Renal pelvis (tissue), 12 donors: ENCODE measurements at places on chromosomes 11 and 22. TPM values are rescaled to one million over a fixed set of nuclear protein-coding genes. Genes with fewer than 3 reads are reported as not detected.

DNA sequence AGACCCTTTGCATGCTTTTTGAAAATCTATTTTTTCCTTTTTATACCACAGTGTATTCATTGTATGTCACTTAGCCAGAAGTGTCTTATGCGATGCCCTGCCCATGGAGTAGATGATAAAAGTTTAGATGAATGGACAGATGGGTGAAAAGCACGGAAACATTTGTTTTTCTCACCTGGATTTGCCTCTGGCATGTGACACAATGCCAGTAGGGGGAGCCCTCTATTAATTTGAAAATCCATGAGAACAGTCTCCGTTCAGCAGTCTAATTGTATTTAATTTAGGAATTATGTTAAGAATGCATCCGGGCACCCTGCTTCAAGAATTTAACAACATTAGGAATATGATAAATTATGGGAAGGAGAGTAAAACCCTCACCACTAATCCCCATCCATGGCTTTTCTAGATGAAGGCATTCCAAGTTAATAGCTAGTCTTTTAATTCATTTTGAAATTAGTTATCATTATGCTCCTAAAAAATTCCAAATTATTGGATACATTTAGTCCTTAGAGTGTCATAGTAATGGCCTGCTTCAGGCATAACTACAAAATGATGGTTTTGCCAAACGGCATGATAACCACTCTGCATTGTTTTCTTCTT lies 55.3 kb upstream of the ALKBH3 start:
- peak; percentile 14 for DNase-seq

- DNase-seq = no peak
These were observed 117.9 kb upstream of the GRIA4 start for GRCh38 chr11:105492010-105492409.

GRCh38 chr11:107590460-107591377 lies at the start of gene ELMOD1:
TSS of gene ELMOD1 (plus strand) at chr11:107591147. CDS start at chr11:107618190, 27,043 bp downstream.
- peak; percentile 40 for DNase-seq

DNA sequence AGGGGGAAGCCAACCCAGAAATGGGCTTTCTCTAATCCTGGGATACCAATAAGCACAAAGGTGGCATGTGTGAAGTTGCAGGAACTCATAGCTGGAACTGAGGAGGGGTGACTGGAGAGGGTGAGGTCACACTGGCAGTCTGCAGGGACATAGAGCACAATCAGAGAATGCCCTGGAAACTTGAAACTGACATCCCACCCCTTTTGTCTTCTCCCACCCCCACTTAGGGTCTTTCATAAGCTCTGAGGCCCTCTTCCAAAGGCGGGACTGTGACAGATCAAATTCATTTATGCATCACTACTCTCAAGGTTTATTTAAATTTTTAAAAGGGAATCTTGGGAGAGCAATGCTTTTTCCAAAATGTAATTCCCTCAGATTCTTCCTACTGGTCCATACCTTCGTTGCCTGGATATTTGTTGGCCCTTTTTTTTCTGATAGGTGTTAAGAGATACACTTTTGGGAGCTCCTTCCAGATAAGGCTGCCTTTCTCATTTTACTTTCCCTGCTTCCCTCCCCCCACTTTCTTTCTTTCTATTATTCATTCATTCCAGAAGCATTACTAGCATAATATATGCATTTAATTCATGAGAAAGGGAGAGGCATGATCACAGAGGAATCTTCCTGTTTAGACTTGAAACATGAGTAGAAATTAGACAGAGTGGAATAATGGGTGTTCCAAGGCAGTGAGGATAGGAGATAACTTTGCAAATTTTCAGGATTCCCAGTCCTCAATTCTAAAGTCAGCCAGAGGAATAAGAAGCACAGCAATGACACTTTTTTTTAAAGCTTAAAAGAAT lies 14.8 kb downstream of the OR51E2 start:
- no peak for DNase-seq

GRCh38 chr11:115284773-115285172 lies 219.4 kb downstream of the CADM1 start:
- no peak for DNase-seq

- no peak for DNase-seq
These were observed 19.2 kb upstream of the TMPRSS6 start for GRCh38 chr22:37128555-37129281.

GRCh38 chr22:36816636-36817524 lies at the start of gene PVALB:
TSS of gene PVALB (minus strand) at chr22:36817035. CDS start at chr22:36817005, 30 bp downstream.
- DNase-seq = peak; percentile 57

- peak; percentile 29 for DNase-seq
These were observed 420.5 kb upstream of the NARS2 start for GRCh38 chr11:78995171-78995570.

- no peak for DNase-seq
These were observed 55.2 kb downstream of the FLRT1 start for GRCh38 chr11:64090806-64091516.

DNA sequence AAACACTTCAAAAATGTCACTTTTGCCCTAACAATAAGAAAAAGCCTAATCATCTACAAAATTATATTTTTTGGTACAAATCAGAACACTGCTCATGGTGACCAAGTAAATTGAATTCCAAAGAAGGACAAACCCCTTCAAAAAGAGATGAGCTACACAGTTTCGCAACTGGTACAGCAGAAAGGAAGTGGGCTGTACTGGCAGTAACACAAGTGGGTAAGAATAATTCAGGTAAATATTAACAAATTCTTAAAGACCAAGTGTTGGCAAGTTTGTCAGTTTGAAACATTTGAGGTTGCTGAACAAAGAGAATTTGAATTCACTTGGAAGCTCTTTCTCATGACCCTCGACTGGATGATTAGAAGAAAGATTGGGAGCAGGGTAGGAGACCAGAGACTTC lies 35.5 kb downstream of the MSANTD4 start:
- no peak for DNase-seq

- no peak for DNase-seq
These were observed 1.9 kb upstream of the GCAT start for GRCh38 chr22:37805810-37806277.

DNA sequence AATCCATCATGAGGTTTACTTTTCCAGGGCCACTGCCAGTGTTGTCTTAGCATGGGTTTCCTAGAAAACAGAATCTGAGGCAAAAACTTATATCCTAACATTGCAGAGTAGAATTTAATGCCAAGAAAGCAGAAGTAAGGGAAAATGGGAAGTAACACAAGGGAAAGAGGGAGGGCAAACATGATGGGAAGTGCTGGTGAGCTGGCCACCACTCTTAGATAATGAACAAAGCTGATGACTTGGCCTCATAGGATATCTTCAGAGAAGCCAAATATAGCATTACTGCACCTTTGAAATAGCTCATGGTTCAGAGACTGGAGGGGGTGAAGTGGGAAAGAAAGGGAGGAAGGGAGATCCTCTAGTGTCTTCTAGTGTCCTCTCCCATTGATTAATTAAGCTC lies 24.8 kb upstream of the CALCB start:
- no peak for DNase-seq

GRCh38 chr11:35111161-35112055 lies 27.6 kb upstream of the CD44 start:
- DNase-seq = no peak

DNA sequence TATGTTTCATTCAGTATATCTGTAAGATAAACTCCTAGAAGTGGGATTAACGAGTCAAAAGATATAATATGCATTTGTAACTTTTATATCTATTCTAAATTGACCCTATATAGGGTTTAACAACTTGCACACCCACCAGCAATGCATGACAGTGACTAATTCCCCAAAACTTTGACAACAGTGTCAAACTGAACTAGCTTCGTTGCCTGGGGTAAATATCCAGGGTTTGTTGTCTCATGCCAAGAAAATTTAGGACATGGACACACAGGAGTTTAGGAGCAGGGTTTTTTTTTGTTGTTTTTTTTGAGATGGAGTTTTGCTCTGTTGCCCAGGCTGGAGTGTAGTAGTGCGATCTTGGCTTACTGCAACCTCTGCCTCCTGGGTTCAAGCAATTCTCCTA lies 5.1 kb downstream of the SNU13 start:
- no peak for DNase-seq

DNA sequence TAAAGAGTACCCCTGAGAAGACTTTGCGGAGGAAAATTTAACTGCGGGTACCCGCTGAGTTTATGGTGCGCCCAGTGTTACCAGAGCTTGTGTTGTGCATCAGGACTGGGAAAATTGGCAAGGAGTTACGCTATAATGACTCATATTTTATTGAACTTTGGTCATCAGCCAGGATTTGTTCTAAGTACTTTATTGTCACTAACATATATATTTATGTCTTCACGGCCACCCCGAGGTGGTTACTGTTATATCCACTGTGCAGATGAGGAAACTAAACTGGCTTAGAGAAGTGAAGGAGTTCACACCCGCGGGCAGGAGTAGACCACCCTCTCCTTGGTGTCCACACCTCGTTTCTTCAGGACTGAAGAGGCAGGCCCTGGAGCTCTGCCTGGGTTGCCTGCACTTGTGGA lies 667 bp downstream of the ACCS start:
- DNase-seq = no peak

- DNase-seq = no peak
These were observed 1.9 kb downstream of the SLC5A12 start for GRCh38 chr11:26719998-26720397.

GRCh38 chr22:36554098-36554497 lies 25.1 kb upstream of the EIF3D start:
- DNase-seq = no peak

DNA sequence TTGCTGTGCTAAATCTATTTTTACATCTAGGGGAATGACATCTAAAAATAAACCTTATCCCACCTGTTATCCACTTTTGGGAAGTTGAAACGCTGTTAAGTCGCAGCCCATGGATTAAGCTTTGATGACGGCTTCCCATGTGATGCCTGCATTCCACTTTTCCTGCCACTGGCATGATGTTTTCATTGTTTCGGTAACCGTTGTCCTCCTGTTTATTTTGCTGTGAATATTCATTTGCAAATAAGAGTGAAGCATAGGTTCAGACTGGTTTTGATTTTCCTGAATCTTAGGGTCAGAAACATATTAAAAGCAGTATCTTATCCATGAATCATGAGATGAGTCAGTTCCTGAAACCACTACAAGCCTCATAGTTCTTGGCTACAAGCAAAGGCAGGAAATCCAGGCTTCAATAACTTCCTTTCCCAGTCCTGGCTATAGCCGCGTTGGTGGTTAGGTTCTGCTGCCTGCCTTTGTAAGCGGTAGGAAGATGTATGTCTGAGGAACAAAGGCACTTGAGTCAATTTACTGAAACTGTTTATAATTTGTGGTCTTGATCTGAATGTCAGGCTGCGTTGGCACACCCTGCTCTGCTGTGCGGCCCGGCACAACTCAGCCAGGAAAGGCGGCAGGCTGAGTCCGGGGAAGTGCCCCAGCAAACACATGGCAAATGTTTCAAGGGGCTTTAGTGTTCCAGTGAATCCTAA lies 19.4 kb downstream of the TEAD1 start:
- DNase-seq = no peak

DNA sequence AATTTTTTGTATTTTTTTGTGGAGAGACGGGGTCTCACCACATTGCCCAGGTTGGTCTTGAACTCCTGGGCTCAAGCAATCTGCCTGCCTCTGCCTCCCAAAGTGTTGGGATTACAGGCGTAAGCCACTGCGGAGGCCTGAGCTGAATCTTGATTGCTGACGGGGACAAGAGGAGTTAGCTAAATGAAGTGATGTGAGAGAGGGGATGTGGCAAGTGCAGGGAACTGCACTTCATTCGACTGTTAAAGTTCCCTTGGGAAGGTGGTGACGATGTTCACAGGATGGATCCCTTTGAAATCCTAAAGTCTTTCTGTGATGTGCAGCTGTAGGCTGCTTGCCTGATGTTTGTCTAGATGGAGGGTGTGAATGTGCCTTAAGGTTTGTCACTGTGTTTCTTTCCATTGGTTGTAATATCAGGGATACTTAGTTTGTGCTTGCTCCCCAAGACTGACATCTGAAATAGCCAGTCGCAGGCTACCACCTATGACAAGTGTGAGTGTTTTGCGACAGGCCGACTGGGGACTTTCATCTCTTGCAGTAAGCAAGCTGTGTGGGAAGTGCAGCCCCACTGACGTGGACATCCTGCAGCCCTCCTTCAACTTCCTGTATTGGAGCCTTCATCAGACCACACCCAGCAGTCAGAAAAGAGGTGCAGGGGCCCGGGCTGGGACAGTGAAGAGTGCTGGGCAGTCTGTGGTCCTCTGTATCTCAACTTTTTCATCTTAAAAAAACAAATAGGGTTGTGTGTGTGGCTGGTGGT lies 19.6 kb upstream of the CCDC134 start:
- peak; percentile 27 for DNase-seq

DRAP1 gene
- 93.0 TPM for polyA plus RNA-seq

VSIG2 gene
- polyA plus RNA-seq = 9.3 TPM

C22orf23 gene
- polyA plus RNA-seq = 6.4 TPM

MS4A15 gene
- polyA plus RNA-seq = not detected

POTEH gene
- not detected for polyA plus RNA-seq

ZNF280B gene
- 3.6 TPM for polyA plus RNA-seq

WBP2NL gene
- 7.7 TPM for polyA plus RNA-seq

TRIM66 gene
- 14.3 TPM for polyA plus RNA-seq

OR2AG1 gene
- not detected for polyA plus RNA-seq

SIK2 gene
- polyA plus RNA-seq = 20.0 TPM

OMP gene
- 0.36 TPM for polyA plus RNA-seq
